ENCODE measurements at places on chromosomes 1 and 21.

DNA sequence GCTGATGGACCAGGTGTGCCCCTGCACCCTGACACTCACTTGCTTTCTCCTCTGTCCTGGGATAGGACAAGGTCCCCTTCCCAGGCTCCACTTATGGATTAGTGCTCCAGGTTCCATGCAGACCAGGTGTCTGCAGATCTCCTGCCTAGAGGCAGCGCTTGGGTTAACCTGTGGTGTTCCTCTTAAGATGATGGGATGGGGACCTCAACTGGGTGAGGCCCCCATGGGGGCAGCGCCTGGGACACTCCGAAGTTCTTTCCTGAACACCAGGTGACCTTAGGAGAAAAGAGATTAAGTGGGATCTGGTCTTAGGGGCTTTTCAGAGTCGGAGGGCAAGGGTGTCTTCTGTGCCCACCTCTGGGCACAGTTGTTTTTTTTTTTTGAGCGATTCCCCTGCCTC, 21.2 kb downstream of the TNNT2 start:
- no peak for DNase-seq

GRCh38 chr1:217027403-217028080, 304.3 kb upstream of the ESRRG start:
- DNase-seq: no peak

DNA sequence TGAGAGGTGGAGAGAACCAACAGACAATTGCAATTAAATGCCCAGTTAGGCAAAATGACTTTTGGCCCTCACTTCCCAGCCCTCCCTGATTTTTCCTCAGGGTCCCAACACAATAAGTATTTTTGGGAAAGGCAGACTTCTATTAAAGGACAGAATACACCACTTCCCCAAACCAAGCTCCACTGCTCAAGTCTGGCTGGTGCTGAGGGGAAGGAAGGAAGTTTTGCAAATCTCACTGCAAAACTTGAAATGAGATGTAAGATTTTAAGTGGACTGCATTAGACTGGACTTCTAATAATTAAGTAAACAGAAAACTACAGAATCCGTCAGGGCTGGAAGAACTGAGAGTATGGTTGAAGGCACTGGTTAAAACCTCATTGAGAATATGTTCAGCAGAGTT, 32.2 kb upstream of the CD1D start:
- no peak for DNase-seq

DNA sequence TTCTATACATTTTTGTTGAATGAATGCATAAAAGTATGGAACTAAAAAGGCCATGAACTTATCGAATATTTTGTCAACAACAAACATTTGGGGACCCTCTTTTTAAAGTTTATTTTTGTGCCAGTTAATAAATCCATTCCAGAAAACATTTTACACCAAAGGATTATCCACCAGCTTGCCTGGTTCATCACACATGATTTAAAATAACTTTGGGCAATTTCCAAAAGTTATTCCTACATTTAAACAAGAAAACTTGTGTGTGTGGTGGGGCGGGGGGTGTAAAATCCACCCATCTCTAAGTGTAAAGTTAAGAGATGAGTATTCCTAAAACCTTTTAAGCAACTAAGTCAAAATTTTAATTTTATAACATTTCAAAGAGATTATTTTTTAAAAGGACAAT, 224.5 kb upstream of the SNX7 start:
- no peak for DNase-seq

GRCh38 chr1:25117233-25117823, 115.0 kb downstream of the SYF2 start:
- no peak for DNase-seq

- no peak for DNase-seq
Measured at GRCh38 chr1:56824271-56824670, 5.1 kb upstream of the FYB2 start.

- DNase-seq: no peak
Measured at GRCh38 chr1:172671591-172671990, 12.7 kb downstream of the FASLG start.

DNA sequence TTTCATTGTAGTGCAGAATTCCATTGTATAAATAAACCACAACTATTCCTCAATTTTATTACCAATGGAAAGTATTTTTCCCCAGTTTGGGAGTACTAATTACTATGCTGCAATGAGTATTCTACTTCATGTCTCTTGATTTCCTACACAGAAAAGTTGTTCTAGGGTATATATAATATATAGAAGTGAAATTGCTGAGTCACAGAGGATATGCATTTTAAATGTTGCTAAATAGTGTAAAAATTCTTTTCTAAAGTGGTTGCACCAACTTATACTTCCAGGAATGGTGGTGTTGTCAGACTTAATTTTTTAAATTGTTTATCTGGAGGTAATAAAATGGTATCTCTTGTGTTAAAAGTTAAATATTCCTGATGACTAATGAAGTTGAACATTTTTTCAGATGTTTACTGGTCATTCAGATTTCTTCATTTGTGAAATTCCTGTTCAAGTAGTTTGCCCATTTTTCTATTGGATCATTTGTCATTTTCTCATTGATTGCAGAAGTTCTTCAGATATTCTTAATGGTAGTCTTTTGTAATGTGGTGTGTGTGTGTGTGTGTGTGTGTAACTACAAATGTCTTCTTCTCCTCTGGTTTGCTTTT, 19.1 kb upstream of the MYOG start:
- DNase-seq: no peak

DNA sequence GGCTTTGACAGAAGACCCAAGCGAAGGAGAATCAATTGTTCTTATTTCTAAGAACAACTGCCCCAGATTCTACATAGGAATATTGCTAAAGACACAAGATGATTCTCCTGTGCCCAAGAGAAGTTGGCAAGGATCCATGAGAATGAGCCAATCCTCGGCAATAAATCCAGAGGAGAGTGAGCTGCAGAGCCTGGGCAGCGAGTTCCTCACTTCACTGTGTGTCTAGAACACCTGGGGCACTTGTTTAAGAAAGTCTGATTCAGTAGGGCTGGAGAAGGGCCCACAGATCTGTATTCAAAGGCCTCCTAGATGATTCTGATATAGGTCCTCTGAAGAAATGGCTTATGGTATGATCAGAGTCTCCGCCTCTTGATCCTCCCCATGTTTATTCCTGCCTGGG, 31.8 kb downstream of the GADD45A start:
- DNase-seq: no peak

DNA sequence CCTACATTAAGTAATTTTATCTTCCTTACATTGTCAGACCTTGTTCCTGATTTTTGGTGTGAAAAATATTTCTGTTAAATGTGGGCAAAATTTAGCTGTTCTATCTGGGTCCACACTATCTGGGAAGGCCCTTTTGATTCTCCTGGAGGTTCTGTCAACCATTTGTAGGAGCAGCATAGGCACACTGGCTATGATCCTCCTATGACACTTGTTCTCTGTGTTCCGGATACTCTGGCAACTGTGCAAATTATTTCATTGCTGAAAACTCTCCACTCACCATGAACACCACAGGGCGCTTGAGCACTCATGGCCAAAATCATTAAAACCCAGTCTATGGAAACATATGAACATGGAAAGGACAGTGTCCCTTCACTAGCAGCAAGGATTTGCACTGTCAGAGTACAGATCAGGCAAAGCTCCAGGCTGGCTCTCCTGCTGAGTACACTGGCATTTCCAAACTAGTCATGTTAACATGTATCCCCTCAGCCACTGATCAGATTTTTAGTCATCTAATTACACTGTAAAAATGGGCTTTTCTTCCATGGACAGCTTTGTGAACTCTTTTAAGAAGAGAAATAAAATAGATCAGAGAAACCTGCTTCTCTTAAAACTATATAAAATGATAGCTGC, 43.9 kb upstream of the SGIP1 start:
- DNase-seq: no peak

- DNase-seq: no peak
Measured at GRCh38 chr1:92117526-92117925, 37.4 kb downstream of the BTBD8 start.

- DNase-seq: no peak
Measured at GRCh38 chr1:243474136-243474881, 218.5 kb downstream of the SDCCAG8 start.

DNA sequence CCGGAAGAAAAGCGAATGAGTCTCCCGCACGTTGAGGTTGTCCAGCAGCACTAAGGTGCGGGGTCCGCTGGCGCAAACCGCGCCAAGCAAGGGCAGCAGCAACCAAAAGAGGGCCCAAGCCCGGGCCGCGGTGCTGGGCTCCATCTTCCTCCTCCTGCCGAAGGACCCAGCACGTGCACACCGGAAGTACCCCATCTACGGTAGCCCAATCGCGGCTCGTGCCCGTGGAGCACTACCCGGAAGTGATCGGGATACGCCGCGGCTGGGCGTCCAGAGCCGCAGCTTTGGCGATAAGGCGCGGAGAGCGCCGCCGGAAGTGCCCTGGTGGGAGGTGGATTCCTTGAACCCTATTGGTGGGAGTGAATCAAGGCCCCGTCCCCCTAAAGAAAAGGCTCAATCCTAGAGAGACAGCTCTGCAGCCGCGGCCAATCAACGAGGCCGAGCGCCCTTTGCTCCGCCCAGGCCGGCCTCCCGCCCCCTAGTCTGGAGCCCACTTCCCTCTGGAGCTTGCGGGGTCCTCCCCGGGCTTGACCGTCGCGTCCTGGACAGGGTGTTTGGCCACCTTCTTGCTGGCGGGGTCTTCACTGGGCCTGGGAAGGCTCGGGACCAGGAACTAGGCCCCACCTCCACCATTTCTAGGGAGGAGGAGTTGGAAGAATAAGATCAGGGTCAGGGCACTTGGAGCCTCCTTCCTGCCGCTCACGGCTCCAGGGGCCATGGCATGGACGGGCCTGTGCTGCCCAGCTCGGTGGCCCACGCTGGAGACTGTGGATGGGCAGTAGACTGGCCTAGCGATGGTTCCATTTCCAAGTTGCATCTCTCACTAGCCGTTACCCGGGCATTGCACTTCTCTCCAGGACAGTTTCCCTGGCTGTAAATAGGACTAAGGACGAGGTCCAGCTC, at the start of gene DDOST:
DDOST (minus strand) TSS at position 163 of the 903 bp plus-strand sequence; CDS start at position 144, 19 bp downstream.
- DNase-seq: peak; percentile 91

- DNase-seq: no peak
Measured at GRCh38 chr1:39173119-39173994, 31.1 kb upstream of the MACF1 start.

DNA sequence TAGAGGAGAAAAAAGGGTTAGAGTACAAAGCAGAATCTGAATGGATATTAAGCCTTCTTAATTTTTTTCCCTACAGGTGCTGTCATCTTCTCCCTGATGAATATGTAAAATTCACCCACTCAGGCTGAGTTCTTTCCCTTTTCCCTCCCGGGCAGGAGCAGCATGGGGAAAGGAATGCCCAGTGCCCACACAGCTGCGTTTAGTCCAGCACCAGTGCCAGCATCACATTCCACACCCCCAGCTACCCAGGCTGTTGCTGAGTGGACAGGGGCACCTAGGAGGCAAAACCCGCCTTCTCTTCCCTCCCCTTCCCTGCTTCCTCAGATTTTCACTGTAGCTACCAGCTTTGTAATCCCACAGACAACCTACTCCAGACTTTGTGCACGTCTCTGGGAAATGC, 3.4 kb upstream of the CADM3 start:
- no peak for DNase-seq

- DNase-seq: peak; percentile 96
Measured at GRCh38 chr1:183881387-183882131, 76.6 kb downstream of the RGL1 start.

DNA sequence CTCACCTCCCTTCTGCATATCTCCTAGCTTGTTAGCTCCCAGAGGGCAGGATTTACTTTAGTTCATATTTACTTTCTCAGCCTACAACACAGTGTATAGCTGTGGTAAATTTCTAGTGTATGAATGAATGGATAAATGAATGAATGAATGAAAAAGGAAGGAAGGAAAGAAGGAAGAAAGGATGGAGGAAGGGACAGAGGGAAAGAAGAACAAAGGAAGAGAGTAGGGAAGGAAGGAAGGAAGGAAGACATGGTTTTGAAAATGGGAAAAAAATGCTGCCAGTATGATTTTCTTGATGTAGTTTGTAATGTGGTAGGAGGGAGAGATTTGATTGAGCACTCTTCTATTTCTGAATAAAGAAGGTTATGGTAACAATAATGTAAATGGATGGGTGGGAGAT, 47.0 kb downstream of the LAMC2 start:
- DNase-seq: no peak

- no peak for DNase-seq
Measured at GRCh38 chr1:222010306-222010705, 268.4 kb upstream of the DUSP10 start.

- no peak for DNase-seq
Measured at GRCh38 chr21:39094847-39095579, 88.2 kb downstream of the PSMG1 start.

DNA sequence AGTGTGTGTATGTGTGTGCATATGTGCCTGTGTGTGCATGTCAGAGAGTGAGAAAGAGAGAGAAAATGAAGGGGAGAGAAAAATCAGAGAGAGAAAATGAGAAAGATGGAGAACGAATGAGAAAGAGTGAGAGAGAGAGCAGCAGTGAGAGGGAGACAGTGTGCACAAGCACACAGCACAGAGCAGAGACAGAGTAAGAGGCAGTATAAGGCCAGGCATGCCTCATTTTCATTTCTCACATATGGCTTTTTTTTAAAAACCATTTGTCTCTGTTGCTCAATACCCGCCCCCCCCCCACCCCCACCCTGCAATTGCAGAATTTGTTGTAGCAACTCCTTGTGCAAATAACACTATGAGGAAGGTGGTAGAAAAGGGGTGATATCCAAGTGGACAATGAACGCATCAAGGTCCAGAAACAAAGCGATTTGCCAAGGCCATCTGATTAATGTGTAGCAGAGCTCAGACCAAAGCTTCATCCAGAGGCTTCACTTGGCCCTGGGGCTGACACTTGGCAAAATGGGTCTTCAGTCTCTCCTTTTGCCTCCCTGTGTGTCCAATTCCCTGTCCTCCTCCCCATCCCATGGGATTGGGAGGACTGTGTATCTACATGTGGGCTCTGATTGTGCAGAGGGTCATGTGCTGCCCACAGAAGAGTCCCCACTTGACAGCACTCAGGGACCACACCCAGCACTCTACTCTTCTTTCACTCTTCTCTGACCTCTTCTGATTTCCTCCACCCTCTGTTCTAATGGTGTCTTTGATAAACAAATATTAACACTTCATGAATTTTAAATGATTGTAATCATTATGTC, 38.9 kb upstream of the HSD3B1 start:
- no peak for DNase-seq

GRCh38 chr1:219304227-219305226, 130.8 kb downstream of the LYPLAL1 start:
- DNase-seq: no peak

DNA sequence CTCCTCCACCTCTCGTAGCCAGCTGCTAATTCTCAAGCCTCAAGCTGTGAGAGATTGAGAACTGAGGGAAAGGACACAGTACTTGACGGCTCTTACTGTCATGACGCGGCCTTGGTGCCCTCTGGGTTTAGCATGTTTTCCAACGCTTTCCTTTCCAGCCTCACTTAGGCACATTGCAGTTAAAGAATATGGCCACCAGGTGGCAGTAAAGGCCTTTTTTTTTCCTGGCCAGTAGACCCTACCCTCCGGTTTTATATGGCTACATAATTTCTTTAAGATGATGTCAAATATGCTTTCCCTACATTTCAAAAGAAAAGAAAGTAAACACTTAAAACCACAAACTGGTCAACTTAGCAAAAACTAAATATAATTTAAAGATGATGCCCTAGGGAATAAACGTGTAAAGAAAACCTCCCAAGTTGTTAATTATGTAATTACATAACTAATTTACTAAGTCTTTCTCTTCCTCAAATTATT, 56.8 kb upstream of the PRDX6 start:
- DNase-seq: peak; percentile 82

GRCh38 chr1:31822766-31823165, 6.9 kb upstream of the SPOCD1 start:
- no peak for DNase-seq

All from NCI-H1048 (cell line).